Hematopoietic multipotent progenitor cell treated with erythropoietin and hydrocortisone succinate and interleukin-3 and kit ligand, for 15 days (in vitro differentiated cells): ENCODE measurements at places on chromosomes 16 and 17.

DNA sequence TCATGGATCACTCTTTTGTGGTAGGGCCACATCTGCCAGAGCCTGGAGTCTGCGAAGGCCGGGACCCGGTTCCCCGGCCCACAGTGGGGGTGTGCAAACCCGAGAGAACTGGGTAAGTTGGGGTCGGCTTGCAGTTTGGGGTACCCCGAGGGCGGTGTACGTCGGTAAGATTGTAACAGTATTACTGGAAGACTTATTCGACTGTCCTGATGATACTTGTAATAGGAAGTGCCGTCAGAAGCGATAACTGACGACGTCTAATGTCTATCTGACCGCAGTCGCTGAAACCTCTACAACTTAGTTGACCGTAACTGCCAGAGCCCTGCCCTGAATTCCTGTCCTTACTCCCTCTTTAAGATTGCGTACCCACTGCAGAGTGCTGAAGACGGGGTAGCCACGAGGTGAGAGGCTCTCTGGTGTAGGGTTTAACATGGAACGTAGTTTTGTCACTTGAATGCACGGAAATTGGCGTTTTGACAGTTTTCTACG lies 24.0 kb downstream of the TRPV2 start:
- peak; percentile 59 for DNase-seq

DNA sequence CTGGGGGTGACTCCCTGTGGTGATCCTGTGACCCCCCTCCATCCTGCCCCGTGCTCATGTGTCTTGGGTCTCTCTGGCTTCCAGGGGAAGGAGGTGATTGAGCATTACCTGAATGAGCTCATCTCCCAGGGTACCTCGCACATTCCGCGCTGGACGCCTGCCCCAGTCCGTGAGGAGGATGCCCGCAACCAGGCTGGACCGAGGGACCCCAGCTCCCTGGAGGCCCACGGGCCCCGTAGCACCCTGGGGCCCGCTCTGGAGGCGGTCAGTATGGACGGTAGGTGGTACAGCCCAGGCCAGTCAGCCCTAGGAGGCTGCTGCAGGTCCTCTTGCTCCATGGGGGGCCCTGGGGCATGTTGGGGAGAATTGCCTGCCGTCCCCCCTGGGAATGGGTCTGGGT lies 33.6 kb downstream of the SEC14L5 start:
- DNase-seq = no peak

DNA sequence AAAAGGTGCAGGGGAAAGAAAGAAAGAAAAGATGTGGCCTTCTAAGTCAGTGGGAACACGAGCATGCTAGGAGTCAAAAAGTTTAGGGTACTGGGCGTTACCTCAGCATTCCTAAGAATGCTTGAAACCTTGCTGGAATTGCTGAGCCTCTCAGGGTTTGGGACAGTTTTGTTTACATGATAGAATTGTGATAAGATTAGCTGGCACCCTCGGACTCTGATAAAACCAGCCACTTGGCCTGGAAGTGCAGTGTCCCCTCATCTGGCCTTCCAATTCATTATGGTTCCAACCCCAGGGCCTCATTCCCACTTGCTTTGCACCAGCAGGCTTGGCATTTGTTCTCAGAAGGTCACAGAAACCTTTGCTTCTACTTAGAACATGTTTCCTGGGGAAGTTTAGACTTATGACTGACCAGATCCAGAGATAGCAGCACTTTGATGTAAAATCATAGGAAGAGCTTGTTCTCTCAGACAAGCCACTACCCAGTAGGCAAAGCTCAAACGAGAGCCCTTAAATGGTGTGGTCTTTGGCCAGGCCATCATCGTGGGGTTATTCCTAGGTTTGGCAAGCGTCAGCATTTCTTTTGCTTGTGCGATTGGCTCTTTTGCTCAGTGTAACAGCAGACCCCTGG lies 8.0 kb downstream of the SGF29 start:
- DNase-seq = no peak

- DNase-seq = no peak
Observed at GRCh38 chr17:58184308-58184985, 8.1 kb upstream of the EPX start.

DNA sequence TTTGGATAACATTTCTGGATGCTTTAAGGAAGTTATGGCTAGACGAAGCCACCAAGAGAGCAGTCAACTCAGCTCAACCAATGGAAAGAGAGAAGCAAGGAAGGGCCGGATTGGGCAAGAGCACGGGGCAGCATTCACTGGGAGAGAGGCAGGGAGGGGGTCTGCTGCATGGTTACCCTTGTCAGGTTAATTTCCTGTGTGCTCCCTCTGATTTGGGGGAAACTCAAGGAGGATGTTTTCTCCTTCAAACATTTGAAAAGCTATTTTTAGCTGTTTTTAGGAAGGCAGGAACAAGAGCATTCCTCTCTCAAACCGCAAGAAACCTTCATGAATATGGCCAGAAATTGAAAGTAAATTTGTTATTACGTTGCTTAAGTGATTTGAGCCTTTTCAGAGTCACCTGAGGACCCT lies 118.5 kb upstream of the ZFHX3 start:
- no peak for DNase-seq

DNA sequence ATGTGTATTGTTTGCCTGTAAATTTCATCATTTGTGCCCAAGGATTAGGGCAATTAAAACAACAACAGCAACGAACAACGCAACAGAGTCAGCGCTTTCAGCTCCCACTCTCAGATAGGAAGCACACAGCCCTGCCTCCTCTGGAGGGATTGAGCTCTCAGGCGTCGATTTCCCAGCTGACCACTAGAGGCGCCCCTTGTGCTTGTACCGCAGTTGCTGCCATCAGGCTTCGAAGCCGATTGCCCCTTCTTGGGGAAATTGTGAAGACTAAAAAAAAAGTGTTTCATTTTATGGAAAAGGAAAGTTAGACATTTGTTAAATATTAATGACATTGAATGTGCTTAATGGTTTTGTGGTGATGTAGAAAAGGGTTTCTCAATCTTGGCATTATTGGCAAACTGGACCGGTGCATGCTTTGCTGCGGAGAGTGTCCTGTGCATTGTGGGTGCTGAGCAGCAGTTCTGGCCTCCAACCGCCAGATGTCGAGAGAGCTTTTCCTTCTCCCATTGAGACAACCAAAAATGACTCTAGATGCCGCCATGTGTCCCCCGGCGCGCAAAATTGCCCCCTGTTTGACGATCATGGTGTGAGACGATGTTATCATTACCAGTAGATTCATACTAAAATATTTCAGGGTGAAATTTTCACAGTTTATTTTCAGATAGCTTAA lies 650.4 kb upstream of the RBFOX1 start:
- peak; percentile 6 for DNase-seq

- DNase-seq = no peak
Observed at GRCh38 chr16:85304337-85304736, 192.1 kb upstream of the CIBAR2 start.

DNA sequence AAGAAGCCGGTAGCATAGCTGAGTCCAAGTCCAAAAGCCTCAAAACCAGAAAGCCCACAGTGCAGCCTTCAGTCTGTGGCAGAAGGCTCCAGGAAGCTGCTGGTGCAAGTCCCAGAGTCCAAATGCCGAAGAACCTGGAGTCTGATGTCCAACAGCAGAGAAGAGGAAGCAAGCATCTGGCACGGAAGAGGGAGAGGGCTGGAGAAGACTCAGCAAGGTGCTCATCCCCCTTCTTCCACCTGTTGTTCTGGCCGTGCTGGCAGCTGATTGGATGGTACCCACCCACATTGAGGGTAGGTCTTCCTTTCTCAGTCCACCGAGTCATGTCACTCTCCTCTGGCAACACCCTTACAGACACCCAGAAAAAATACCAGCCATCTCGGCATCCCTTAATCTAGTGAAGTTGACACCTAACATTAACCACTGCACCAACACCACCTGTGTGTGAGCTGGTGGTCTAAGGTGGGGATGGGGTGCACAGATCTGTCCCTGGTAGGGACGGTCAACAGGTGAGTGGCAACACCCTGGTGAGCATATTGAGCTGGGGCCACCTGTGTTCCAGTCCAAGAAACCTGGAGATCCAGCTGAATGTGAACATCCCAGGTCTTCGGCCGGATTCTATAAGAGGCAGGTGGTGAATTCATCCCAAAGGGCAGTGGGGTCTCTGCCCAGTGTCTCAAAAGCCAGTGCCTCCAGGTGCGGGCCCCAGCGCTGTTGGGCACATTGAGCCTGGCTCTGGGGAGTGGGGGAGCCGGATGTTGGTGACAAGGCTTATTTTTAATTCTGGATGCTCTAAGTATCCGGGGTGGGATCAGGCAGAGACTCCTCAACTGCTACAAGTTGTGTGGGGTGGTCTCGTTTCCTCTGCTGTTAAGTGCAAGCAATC lies 9.8 kb downstream of the MIEF2 start:
- DNase-seq = no peak

- DNase-seq = no peak
Observed at GRCh38 chr17:49501496-49501895, 6.4 kb downstream of the NGFR start.

GRCh38 chr16:85528528-85529387 lies 84.4 kb upstream of the GSE1 start:
- DNase-seq = peak; percentile 62
